ENCODE measurements at places on chromosomes 3 and 15.

DNA sequence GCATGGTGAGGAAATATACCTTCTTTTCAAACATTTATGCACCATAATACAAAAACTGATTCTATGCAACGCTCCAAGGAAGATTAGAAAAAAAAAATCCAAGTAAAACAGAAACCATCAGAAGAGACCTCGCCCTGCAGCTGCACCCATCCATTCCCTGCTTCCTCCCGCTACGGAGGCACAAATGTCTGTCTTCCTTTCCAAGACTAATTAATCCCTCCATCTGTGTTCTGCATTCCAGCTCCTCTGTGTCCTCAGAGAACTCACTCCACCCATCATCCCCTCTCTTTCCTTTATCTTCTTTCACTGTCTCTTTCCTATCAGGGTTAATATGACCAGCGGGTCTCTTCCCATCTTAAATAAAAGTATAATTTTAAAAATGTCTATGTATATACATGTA lies 196.1 kb downstream of the ADAMTSL3 start:
- no peak for DNase-seq

DNA sequence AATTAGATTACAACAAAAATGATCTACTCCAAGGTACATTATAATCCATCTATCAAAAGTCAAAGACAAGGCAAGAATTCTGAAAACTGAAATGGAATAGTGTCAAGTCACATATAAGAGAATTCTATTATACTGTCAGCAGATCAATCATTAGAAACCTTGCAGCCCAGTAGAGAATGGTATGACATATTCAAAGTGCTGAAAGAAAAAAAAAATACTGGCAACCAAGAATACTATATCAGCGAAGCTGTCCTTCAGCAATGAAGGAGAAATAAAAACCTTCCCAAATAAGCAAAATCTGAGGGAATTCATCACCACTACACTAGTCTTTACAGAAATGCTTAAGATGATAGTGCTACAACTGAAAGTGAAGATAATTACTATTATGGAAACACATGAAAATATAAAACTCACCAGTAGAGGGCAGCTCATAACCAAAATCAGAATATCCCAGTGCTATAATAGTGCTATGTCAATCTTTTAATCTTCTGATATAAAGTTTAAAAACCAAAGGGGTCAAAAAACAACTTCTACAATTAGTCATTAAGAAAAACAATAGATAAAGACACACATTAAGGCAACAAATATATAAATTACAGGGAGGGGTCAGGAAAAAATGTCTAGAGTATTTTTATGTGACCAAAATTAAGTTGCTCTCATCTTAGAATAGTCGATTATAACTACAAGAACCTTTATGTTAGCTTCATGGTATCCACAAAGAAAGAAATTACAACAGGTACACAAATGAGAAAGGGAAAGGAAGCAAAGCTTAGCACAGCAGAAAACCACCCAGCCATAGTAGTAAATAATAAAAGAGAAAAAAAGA lies 190.7 kb upstream of the CNTN6 start:
- no peak for DNase-seq

DNA sequence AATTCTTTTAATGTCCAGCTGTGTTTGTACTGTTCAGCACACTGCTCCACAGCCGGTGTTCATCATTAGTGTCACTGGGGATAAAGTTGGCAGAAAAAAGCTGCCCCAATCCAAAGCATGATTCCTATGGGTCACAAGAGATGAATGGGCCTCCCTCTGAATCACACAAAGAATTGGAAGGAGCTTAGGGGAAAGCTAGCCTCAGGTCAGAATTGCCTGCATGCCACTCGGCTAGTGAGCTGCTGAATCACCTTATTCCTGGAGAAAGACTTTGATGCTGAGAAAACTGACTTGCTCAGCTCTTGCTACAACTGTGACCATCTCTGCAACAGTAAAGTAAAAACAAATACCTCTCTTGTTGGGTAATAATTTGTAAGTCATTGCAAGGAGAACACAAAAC lies 3.5 kb downstream of the CCK start:
- no peak for DNase-seq

- DNase-seq, result no peak
Measured at GRCh38 chr15:79897701-79898113, 893 bp upstream of the MTHFS start.

GRCh38 chr3:149535333-149535685 lies 60.8 kb downstream of the TM4SF4 start:
- DNase-seq, result no peak

GRCh38 chr3:119340446-119340845 lies 46.3 kb downstream of the ARHGAP31 start:
- DNase-seq, result no peak

- DNase-seq, result no peak
Measured at GRCh38 chr3:193240436-193240849, 579 bp upstream of the PLAAT1 start.

DNA sequence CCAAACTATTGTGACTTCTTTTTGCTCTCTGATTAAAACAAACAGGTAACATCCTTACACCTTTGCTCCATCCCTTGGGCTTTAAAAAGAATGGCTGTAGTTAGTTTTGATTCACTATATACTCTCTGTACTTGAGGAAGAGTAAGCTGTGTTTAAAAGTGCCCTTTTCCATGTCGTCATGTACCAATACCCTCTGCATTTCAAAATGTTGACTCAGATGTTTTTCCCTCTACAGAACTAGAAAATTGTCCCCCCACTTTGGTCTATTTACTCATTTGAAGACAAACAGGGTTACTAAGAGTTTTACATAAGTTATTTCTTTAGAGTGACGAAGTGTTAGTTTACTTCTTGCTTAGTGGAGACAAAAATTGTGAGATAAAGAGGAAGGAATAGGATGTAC lies 62.7 kb downstream of the TASOR start:
- no peak for DNase-seq

- DNase-seq, result no peak
Measured at GRCh38 chr3:45064512-45065372, 38.6 kb downstream of the CLEC3B start.

DNA sequence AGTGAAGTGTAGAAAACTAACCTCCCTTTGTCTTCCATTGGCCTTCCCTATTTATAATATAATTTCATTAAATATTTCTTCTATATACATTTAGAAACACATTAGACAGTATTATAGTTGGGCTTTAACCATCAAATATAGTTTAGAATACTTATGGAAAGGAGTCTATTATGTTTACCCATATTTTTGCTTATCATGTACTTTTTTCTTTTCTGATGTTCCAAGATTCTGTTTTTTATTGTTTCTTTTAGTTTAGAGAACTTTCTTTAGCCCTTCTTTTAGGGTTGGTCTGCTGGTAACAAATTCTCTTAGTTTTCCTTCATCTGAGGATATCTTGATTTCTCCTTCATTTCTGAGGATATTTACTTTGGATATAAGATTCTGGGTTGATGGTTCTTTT lies 23.7 kb downstream of the SH3GL3 start:
- no peak for DNase-seq

DNA sequence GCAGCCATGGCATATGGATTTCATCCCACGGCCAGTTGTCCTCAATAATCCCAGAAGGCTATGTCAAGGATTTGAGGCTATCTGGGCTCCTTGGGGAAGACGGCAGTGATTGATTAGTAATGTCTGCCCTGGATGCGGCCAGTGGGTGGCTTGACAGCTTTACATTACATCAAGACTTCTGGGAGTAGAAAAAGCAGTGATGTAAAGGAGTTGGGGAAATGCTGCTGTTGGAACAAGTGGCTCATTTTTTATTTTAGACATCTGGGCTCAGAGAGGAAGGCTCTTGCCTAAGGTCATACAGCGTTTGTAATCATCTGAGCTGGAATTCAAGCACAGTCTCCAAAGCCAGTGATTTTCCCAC lies 94.1 kb downstream of the FLNB start:
- DNase-seq, result no peak
